WTC11 (cell line): ENCODE measurements at places on chromosomes 16 and 17.

- H3K27ac ChIP-seq, result no peak overlapping the region
- no peaks in the 10 kb centered on the region for H3K36me3 ChIP-seq
- no peak overlapping the region for H3K4me3 ChIP-seq
- no peaks in the 10 kb centered on the region for H3K27me3 ChIP-seq
Observed at GRCh38 chr17:73513426-73513825, 130.8 kb downstream of the SDK2 start.

- H3K4me1 ChIP-seq, result peaks cover 30% of the 10 kb centered on the region
- H3K4me3 ChIP-seq, result peak overlapping the region; percentile 11
- H3K27ac ChIP-seq, result peak overlapping the region; percentile 32
- H3K36me3 ChIP-seq, result no peaks in the 10 kb centered on the region
- no peak for DNase-seq
Observed at GRCh38 chr17:62824290-62825131, 16.4 kb upstream of the MARCHF10 start.

DNA sequence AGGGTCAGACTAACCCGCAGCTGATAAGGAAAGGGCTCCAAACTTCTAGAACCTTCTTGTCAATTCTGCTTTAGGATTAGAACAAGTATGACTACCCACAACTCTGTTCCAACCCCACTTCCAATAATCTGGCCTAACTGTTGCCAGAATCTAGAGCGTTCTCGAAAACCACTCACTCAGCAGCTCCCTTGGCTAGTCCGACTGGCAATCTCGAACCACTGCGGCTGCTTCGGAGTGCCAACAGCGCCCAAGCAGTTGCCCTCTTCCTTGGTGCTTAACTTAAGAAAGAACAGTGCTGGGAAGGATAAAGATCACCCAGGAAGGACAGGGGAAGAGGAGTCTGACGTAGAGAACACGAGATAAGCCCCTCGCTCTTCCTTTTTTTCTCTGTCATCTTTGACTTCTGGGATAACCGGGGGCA is 818 bp downstream of the DNAJC7 start:
- H3K36me3 ChIP-seq, result peaks cover 6% of the 10 kb centered on the region
- peak overlapping the region; percentile 100 for H3K27ac ChIP-seq
- no peaks in the 10 kb centered on the region for H3K27me3 ChIP-seq
- peaks cover 60% of the 10 kb centered on the region for H3K4me1 ChIP-seq
- peak overlapping the region; percentile 95 for H3K4me3 ChIP-seq
- DNase-seq, result no peak

DNA sequence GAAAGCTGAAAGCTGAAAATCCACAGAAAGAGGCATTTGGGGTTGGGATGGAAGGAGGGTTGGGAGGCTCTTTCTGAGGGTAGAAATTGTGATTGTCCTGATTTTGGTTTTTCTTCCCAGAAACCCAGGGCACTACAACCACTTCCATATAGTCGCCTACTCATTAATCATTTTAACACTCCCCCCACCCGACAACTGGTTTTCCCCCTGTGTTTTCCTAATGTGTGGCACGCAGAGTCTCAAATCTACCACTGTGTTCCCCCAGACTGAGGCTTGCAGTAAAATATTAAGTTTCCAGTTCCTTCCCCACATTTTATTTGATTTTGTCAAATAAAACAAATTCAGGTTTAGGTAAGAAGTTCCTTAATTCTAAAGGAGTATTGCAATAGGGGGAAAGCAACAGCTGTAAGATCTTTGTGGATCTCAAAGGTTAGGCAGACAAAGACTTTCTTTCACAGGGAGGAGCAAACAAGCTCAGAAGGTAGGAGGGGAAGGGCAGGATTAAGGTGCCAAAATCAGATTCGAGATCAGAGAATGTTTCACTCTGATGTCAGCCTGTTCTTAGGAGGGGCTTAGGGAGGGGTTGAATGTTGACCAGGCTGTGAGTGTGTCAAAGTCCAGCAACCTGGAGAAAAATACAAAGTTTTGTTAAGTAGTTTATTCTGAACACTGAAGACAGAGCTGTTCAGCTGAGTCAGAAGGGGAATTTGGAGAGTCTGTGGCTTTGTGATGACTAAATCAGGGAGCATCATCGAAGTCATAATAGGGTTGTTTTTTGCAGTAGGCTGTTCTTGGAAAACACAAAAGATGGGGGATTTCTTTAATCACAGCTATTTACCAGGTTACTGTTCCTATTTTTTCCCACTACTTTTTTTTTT is 3.6 kb downstream of the ZNF267 start:
- DNase-seq, result no peak
- peaks cover 23% of the 10 kb centered on the region for H3K4me1 ChIP-seq
- H3K27ac ChIP-seq, result no peak overlapping the region
- H3K27me3 ChIP-seq, result peaks cover 5% of the 10 kb centered on the region
- no peak overlapping the region for H3K4me3 ChIP-seq
- H3K36me3 ChIP-seq, result peaks cover 12% of the 10 kb centered on the region; the same call in 1 of the 2 replicates

GRCh38 chr17:32503251-32504165 is 16.7 kb downstream of the CDK5R1 start:
- peaks cover 9% of the 10 kb centered on the region for H3K4me1 ChIP-seq
- DNase-seq, result no peak
- no peaks in the 10 kb centered on the region for H3K27me3 ChIP-seq
- peak overlapping the region; percentile 38; the same call in 1 of the 2 replicates for H3K27ac ChIP-seq

GRCh38 chr17:48513666-48514455 is 16.9 kb downstream of the HOXB1 start:
- no peak overlapping the region for H3K27ac ChIP-seq
- peaks cover 63% of the 10 kb centered on the region for H3K27me3 ChIP-seq
- H3K36me3 ChIP-seq, result no peaks in the 10 kb centered on the region
- DNase-seq, result no peak

- peak overlapping the region; percentile 35 for H3K27ac ChIP-seq
- H3K36me3 ChIP-seq, result no peaks in the 10 kb centered on the region
- 0 out of 2 replicates have a peak, but pooled peaks cover 7% of the 10 kb centered on the region for H3K4me1 ChIP-seq
Observed at GRCh38 chr16:18959031-18959505, 24.7 kb upstream of the TMC7 start.

DNA sequence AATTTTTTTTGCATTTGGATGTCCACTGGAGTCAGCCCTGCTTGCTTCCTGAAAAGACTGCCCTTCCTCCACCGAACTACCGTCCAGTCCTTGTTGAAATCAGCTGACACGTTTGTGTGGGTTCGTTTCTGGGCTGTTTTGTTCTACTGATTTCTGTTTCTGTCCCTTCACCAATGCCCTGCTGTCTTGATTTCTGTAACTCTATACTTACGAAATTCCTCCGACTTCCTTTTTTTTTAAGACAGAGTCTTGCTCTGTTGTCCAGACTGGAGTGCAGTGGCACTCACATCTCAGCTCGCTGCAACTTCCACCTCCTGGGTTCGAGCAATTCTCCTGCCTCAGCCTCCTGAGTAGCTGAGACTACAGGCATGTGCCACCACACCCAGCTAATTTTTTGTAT is 8.4 kb upstream of the GAA start:
- H3K27ac ChIP-seq, result no peak overlapping the region
- H3K4me3 ChIP-seq, result no peak overlapping the region
- no peak for DNase-seq
- H3K36me3 ChIP-seq, result no peaks in the 10 kb centered on the region
- H3K27me3 ChIP-seq, result peaks cover 2% of the 10 kb centered on the region; the same call in 1 of the 2 replicates

DNA sequence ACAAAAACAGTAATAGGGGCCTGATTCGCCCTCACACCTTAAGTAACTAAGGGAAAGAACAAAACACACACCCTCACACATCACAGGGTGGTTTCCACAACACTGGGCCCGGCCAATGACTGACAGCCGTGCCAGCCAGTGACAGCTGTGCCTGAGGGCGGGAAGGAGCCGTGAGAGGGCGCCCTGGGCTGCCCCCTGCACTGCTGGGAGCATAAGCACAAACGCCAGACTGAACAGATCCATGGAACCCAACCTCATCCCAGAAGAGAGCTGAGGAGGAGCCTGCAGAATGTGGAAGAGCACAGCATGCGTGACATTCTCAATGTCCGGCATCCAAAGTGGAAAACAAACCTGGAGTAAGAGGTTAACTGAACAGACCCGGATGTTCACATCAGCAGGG is 16.0 kb downstream of the CSNK1D start:
- peaks cover 82% of the 10 kb centered on the region for H3K36me3 ChIP-seq
- H3K4me1 ChIP-seq, result no peaks in the 10 kb centered on the region
- H3K27me3 ChIP-seq, result no peaks in the 10 kb centered on the region
- DNase-seq, result peak; percentile 54

DNA sequence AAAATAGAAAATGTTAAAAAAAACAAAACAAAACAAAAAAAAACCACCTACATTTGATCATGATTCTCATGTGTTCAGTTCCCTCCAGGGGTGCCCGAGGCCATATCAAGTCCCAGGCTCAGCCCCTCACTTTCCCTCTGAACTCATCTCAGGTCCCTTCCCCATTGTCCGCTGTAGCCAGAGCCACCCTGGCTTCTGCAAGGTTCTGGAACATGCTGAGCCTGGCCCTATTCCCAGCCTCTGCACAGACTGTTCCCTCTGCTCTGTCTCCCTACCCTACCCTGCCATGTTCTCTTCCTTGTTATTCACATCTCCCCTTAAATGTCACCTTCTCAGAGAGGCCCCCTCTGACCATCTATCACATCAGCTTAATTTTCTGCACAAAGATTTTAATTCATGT is 46.9 kb downstream of the TK2 start:
- H3K4me3 ChIP-seq, result no peak overlapping the region
- no peak for DNase-seq
- peaks cover 4% of the 10 kb centered on the region; the same call in 1 of the 2 replicates for H3K4me1 ChIP-seq

DNA sequence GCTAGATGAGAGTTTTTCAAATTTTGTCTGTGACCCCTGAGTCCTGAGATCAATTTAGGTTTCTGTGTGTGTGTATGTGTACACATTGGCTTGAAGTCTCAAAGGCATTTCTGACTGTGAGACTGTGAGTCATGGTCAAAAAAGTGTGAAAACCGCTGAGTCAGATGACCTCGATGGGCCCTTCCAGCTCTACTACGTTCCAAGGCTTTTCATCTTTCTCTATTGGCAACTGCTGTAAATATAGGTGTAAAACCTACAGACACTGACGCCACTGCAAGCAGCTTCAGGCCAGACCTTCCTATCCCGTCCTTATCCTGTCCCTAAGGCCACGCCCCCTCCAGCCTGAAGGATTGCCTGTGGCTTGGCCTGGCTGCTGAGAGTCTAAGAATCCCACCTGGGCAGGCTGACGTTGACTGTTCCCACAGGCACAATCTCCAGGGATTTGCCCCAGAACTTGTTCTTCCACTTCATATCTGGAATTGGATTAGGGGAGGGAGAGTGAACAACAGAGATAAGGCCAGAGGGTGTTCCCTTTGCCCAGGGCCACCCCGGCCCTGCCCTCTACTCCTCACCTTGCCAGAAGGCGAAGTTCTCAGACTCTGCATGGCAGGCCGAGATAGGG is 11.3 kb downstream of the OSBPL7 start:
- H3K4me1 ChIP-seq, result peaks cover 6% of the 10 kb centered on the region
- H3K36me3 ChIP-seq, result no peaks in the 10 kb centered on the region
- H3K27me3 ChIP-seq, result no peaks in the 10 kb centered on the region
- H3K27ac ChIP-seq, result no peak overlapping the region; the same call in 1 of the 2 replicates
- peak; percentile 55 for DNase-seq

GRCh38 chr17:2266865-2267228 is 36.7 kb downstream of the SMG6 start:
- H3K27ac ChIP-seq, result peak overlapping the region; percentile 16; the same call in 1 of the 2 replicates
- no peak for DNase-seq
- no peak overlapping the region for H3K4me3 ChIP-seq
- no peaks in the 10 kb centered on the region for H3K27me3 ChIP-seq
- H3K4me1 ChIP-seq, result no peaks in the 10 kb centered on the region

DNA sequence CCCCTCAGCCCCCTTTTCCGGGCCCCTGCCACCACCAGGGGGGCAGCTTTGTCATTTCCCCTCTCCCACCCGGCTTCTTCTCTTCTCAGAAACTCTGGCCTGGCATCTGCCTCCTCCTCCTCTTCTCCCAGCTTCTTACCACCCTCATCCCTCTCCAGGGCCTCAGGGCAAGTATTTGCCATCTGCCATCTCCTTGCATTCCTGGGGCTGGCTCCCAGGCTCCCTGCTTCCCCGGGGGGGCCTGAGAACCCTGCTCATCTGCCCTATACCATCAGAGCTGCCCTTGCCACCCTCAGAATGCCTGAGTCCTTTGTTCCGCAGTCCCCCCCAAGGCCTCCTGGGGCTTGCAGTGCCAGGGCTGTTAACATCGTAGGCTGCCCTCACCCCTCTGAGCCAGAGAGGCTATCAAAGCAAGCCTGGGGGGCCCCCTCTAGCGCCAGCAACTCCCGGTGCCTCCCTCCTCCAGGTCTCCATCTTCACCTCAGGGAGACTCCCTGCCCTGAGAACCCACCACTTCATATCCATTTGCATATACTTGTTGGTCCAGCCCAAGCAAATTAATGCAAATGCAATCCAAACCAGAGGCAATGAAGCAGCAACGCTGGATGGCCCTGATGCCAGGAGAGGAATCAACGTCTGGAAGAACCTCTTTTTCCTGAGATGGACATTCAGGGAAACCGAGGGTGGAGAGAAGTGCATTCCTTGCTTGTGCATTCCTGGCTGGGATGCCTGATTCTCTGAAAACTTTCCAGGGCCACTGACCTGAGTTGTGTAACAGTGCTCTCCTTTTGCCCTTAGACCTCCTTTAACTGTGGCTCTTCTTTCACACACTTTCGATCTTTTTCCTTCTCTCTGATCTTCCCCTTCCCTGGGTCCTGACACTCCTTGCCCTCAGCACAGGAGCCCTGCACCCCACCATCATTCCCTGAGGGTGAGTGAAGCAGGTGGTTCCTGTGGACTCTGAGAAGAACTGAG is 20.7 kb upstream of the SP2 start:
- DNase-seq, result no peak
- H3K4me1 ChIP-seq, result peaks cover 59% of the 10 kb centered on the region
- no peak overlapping the region for H3K27ac ChIP-seq
- no peaks in the 10 kb centered on the region for H3K36me3 ChIP-seq

- no peak overlapping the region for H3K4me3 ChIP-seq
- peaks cover 63% of the 10 kb centered on the region for H3K36me3 ChIP-seq
- no peaks in the 10 kb centered on the region for H3K27me3 ChIP-seq
- H3K4me1 ChIP-seq, result no peaks in the 10 kb centered on the region
- peak overlapping the region; percentile 85; the same call in 1 of the 2 replicates for H3K27ac ChIP-seq
Observed at GRCh38 chr16:68696514-68696913, 40.6 kb upstream of the CDH1 start.

GRCh38 chr17:15882777-15883176 is 62.2 kb upstream of the ADORA2B start:
- H3K36me3 ChIP-seq, result no peaks in the 10 kb centered on the region
- no peaks in the 10 kb centered on the region for H3K27me3 ChIP-seq
- no peak overlapping the region for H3K27ac ChIP-seq
- DNase-seq, result no peak
- H3K4me3 ChIP-seq, result no peak overlapping the region

GRCh38 chr17:59498530-59499307 is 66.7 kb upstream of the DHX40 start:
- DNase-seq, result no peak
- H3K36me3 ChIP-seq, result peaks cover 4% of the 10 kb centered on the region
- H3K27me3 ChIP-seq, result no peaks in the 10 kb centered on the region; the same call in 1 of the 2 replicates
- no peak overlapping the region for H3K4me3 ChIP-seq
- H3K4me1 ChIP-seq, result peaks cover 4% of the 10 kb centered on the region; the same call in 1 of the 2 replicates

GRCh38 chr17:56779322-56779721 is 54.4 kb downstream of the C17orf67 start:
- H3K36me3 ChIP-seq, result no peaks in the 10 kb centered on the region
- H3K4me1 ChIP-seq, result peaks cover 12% of the 10 kb centered on the region
- peaks cover 48% of the 10 kb centered on the region for H3K27me3 ChIP-seq
- no peak for DNase-seq
- no peak overlapping the region for H3K27ac ChIP-seq
- peak overlapping the region; percentile 52; the same call in 1 of the 2 replicates for H3K4me3 ChIP-seq
